ENCODE measurements at places on chromosomes 4 and X. TPM values are rescaled to one million over a fixed set of nuclear protein-coding genes. Genes with fewer than 3 reads are reported as not detected.

ASB12 gene
- total RNA-seq = not detected

GRIPAP1 gene
- 22.8 TPM for total RNA-seq

ZCCHC18 gene
- total RNA-seq = 0.57 TPM

GLRA3 gene
- not detected for total RNA-seq

RS1 gene
- not detected for total RNA-seq

EREG gene
- 8.4 TPM for total RNA-seq

TMEM144 gene
- total RNA-seq = 9.2 TPM

PABPC1L2A gene
- not detected for total RNA-seq

RASL11B gene
- 0.28 TPM for total RNA-seq

IL2RG gene
- total RNA-seq = not detected

MAGEA10 gene
- not detected for total RNA-seq

TKTL2 gene
- total RNA-seq = not detected

FGFRL1 gene
- total RNA-seq = 12.2 TPM

MRFAP1 gene
- total RNA-seq = 84.8 TPM

ZNF157 gene
- not detected for total RNA-seq

PPP2R2C gene
- not detected for total RNA-seq

TCEAL6 gene
- total RNA-seq = not detected

TMPRSS11F gene
- total RNA-seq = not detected

SYP gene
- total RNA-seq = 0.18 TPM

CLDN22 gene
- total RNA-seq = not detected

SMIM43 gene
- 5.4 TPM for total RNA-seq

GRK4 gene
- 4.1 TPM for total RNA-seq

PAGE1 gene
- not detected for total RNA-seq

SHOX gene
- total RNA-seq = not detected

GPR82 gene
- not detected for total RNA-seq
